ENCODE measurements at places on chromosomes 5 and 9.

DNA sequence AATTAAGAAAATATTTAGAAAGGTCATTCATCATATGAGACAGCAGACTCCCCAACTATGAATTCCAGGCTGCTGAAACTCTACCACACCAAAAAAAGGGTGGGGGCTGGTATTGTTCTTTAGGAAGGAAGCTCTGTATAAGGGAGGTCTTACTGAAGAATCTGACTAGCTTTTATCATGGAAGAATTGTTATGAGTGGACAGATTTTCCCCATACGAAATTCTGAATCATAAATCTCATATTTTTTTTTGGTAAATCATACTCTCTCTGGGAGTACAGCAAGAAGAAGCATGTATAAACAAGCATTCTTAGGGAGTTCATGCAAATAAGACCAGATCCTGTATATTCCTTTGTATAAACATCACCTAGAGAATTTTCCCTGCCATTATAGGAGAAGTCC lies 220.0 kb downstream of the SLC12A2 start:
- DNase-seq, result no peak

- DNase-seq, result no peak
Measured at GRCh38 chr9:98709968-98710965, 1.5 kb upstream of the GABBR2 start.

GRCh38 chr5:180825768-180826525 lies 23.3 kb upstream of the MGAT1 start:
- DNase-seq, result no peak

DNA sequence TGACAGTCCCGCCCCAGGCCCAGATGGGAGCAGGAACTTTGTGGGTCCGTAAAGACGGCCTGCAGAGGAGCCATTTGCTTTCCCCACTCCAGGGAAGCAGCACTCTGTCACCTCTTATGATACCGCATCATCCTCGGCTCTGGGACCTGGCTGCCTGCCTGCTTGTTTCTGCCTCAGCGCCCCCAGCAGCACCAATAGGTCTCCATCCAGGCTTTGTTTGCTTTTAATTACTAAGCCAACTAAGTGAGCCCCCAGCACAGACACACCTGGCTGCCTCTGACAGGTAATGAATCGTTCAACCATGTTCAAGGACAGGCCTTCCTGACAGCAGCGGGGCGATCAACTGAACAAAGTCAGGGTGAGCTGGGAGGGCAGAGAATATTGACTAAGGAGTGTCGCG lies 141.4 kb downstream of the C5orf15 start:
- no peak for DNase-seq

GRCh38 chr5:3353561-3353960 lies 242.1 kb upstream of the IRX1 start:
- DNase-seq, result no peak
